ENCODE measurements at places on chromosomes 4 and X.

GRCh38 chrX:114065577-114066223 lies 518.2 kb upstream of the HTR2C start:
- peak; percentile 54 for DNase-seq

- DNase-seq: peak; percentile 35
Measured at GRCh38 chr4:99024481-99025275, 29.2 kb downstream of the METAP1 start.

- no peak for DNase-seq
Measured at GRCh38 chrX:15274946-15275345, 5.1 kb upstream of the ASB9 start.

DNA sequence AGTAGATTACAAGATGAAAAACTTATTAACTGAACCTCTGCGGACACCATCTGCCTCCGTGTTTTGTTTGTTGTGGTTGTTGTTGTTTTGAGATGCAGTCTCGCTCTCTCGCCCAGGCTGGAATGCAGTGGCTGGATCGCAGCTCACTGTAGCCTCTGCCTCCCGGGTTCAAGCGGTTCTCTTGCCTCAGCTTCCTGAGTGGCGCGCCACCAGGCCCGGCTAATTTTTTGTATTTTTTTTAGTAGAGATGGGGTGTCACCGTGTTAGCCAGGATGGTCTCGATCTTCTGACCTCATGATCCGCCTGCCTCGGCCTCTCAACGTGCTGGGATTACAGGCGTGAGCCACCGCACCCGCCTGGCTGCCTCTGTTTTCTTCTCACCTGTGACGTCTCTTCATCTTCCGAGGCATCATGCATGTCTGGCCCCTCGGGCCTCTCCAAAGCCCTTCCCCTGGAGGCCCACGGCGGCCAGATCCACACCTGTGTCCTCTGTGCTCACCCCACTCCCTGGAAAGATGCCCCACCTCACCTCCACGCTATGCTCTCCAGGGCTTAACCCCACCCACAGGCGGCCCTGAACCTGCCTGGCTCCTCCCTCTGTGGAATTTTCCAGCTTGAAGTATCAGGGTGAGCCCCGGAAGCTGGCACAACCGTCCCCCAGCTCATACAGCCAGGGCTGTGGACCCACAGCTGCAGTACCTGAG lies 77.0 kb upstream of the MXD4 start:
- DNase-seq: no peak

- no peak for DNase-seq
Measured at GRCh38 chr4:53151489-53151788, 214.4 kb downstream of the SCFD2 start.

- DNase-seq: no peak
Measured at GRCh38 chr4:111744847-111745246, 400.4 kb upstream of the FAM241A start.

DNA sequence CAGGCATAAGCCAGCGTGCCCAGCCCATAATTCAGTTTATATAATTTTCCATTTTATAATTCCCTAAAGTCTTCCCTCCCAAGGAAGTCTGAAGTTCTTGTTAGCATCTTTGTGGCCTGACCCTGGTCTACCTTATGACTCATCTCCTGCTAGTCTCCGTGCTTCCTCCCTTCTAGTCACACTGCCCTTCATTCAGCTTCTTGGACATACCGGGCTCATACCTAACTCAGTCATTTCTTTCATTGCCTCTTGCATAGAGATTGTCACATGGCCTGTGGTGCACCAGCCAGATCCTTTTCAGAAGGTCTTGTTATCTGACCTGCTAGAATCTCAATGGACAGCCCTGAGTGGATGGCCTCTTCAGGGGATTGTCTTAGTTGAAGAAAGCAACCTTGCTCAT lies 22.8 kb upstream of the MAML3 start:
- peak; percentile 42 for DNase-seq

GRCh38 chrX:92232182-92232581 lies 453.0 kb downstream of the PCDH11X start:
- no peak for DNase-seq

DNA sequence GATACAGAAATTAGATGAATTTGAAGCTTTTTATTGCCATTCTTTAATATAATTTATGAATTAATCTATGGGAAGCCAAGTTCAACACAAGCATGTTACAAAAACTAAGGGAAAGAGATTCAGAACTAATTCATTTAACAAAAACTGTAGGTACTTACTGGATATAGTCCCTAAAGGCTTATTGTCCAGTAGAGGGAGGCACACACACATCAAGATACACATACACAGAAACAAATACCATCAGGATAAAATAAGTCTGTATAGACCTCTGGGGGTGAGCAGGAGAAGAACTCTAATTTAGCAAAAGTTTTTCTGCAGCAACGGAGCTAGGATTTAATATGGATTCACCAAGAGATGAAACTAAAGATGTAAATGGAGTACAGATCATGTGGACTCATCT lies 83.0 kb upstream of the IL13RA1 start:
- peak; percentile 62 for DNase-seq

GRCh38 chr4:52783069-52783468 lies 31.8 kb upstream of the ERVMER34-1 start:
- DNase-seq: peak; percentile 80

DNA sequence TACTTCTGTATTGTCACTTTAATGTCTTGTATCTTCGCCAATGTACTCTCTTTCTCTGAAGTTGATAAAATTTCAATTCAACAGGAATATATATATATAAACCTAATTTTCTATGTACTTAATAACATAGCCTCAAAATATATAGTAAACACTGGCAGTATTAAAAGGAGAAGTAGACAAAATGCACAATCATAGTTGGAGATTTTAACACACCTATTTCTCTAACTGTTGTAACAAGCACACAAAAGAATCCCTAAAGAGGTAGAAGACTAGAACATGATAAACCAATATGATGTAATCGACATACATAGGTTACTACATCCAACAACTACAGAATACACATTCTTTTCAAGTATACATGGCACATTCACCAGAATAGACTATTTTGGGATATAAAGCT lies 65.5 kb downstream of the ZNF81 start:
- DNase-seq: no peak

DNA sequence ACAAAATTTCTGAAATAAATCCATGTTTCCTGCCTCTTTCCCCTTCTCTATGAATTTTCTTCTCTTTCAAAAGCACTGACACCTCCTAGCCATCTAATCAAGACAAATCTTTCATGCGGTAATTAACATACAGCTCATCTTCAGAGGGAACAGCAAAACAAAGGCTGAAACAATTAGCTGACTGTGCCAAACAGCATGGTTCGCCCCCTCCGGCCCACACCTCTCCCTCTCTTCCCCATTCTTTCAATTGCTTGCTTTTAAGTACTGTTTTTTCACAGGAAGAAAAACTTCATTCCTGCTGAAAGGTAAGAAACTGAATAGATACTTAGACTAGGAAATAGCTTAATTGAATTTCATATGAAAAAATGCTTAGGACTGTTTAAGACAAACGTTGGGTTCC lies 291.1 kb upstream of the NOCT start:
- no peak for DNase-seq

DNA sequence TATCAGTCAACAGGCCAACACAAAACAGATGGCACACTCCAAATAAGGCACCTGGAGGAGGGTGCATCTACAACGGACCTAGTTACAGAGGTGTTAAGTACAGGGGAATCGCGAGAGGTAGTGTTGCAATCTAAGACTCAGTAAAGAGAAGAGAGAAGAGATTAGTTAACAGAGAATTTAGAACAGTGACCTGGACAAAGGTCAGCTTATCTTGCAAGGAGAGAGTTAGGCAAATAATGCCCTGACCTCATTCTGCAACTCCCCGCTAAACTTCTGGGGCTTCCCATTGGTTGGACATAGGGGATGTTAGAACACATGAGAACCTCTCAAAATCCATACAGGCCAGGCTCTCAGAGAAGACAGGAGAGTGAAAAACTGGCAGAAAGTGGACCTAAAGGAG lies 289.4 kb upstream of the GK2 start:
- no peak for DNase-seq

GRCh38 chrX:77446908-77447652 lies at the start of gene FGF16:
TSS of gene FGF16 (plus strand) at chrX:77447389. CDS start at chrX:77447675, 286 bp downstream.
- DNase-seq: no peak

GRCh38 chrX:22975786-22976185 lies 24.0 kb upstream of the DDX53 start:
- DNase-seq: no peak

Data from epithelial cell of esophagus (primary cell).